ENCODE measurements at places on chromosomes 7 and 10. TPM values are rescaled to one million over a fixed set of nuclear protein-coding genes. Genes with fewer than 3 reads are reported as not detected.

- DNase-seq: peak; percentile 70
Observed at GRCh38 chr10:121324678-121325213, 273.5 kb downstream of the FGFR2 start.

The GGCT gene
- total RNA-seq: 60.3 TPM

The CALCR gene
- not detected for total RNA-seq

The HTR5A gene
- total RNA-seq: not detected

The ABCB1 gene
- total RNA-seq: 1.8 TPM

- peak; percentile 96 for DNase-seq
Observed at GRCh38 chr7:17523813-17524739, 225.6 kb downstream of the AHR start.

DNA sequence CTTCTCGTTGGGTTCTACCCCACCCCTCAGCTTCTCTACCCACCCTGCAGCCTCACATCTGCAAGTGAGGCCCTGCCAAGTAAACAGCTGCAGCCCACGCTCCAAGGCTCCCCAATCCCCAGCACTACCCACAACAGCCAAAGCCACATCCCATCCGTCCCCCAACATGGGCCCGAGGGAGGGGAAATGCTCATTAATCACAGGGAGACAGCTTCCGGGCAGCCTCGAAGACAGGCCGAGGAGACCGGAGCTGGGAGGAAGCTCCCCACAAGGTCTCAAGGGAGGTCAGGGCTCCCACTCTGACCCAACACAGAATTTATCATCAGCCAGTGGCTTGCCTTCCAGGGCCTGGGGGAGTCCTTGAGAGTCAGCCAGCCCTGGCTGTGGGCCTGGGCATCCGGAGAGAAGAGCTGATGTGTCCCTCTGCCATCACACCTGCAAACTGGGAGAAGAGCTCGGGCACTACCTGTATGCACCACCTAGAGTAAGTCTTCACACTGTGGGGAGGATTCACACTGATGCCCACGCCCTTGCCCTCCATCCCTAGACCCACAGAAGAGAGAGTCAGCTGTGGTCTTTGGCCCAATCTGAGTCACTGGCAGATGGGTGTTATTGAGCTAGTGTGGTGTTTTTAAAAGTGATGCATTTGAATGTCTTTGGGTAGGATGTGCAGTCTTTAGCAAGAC, 115.5 kb upstream of the ZMIZ1 start:
- peak; percentile 47 for DNase-seq

GRCh38 chr7:25235471-25235870, 7.2 kb upstream of the NPVF start:
- DNase-seq: no peak

The DCLRE1A gene
- total RNA-seq: 6.5 TPM

- peak; percentile 91 for DNase-seq
Observed at GRCh38 chr7:150479023-150479716, 28.7 kb downstream of the GIMAP8 start.

DNA sequence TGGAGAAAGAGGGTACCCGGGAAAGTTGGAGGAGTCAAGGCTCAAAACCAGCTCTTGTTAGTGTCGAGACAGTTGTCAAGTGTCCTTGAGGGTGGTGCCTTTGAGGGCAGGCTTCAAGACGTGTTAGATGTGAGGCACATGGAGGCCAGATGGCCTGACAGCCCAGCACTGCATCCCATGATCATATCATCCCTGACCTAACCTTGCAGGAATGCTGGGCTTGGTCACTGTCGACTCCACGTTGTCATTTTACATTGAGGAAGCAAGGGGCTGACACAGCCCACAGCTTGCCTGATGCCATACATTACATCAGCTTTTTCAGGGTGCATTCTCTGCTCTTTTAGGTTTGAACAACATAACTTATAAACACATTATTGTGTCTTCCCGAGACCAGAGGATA, 114.1 kb downstream of the ABCA13 start:
- DNase-seq: peak; percentile 63

DNA sequence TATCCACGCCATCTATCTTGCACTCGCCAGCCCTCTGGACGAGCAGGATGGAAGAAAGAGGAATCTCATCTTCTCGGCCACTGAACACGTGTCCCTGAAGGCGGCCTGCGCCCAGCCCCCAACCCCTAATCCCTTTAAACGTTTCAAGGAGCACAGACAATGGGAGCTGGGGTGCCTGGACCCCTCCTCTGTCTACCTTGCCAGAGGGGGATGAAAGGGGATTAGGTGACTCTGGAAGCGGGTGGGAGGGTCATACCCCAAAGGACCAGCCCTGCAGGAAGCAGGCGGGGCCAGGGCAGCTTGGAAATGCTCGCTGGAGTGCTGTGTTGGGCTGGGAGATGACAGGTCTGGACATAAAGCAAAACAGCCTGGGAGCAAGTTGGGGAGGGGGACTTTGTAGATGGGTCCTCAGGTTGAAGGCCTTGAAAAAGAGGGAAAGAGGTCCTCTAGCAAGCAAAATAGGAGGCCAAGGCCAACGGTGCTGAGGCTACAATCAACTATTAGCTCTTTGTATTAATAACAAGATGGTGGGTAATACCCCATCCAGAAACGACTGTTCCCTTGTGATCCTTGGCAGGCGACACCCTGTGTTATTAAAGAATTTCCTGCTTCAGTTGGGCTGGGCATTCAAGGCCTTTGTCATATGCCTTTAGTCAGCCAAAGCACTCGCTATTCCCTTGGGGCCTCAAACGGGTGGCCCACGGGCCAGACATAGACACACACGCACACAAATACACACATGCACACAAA, 126.5 kb upstream of the UNC5B start:
- DNase-seq: no peak

- DNase-seq: peak; percentile 97
Observed at GRCh38 chr10:69348816-69349541, 67.7 kb downstream of the TACR2 start.

The EBF3 gene
- total RNA-seq: 0.54 TPM

GRCh38 chr10:127299956-127300689, 103.7 kb upstream of the INSYN2A start:
- DNase-seq: no peak

The LRRD1 gene
- total RNA-seq: under 0.01 TPM

- DNase-seq: no peak
Observed at GRCh38 chr10:102460836-102461186, 9.5 kb upstream of the C10orf95 start.

- DNase-seq: no peak
Observed at GRCh38 chr7:131190146-131190545, 137.5 kb upstream of the MKLN1 start.

The HOGA1 gene
- total RNA-seq: 0.17 TPM

DNA sequence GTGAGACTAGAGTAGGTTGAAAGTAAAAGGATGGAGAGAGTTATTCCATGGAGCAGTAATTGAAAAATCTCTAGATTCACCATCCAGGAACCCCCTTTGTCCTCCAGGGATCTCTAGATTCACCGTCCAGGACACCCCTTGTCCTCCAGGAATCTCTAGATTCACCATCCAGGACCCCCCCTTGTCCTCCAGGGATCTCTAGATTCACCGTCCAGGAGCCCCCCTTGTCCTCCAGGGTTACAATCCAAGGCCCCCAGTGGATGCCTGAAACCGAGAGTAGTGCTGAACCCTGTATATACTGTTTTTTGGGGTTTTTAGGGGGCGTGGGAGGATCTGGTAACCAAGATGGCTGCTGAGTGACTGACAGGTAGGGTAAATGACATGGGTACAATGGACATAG, 38.3 kb upstream of the PPP2R2D start:
- DNase-seq: no peak

DNA sequence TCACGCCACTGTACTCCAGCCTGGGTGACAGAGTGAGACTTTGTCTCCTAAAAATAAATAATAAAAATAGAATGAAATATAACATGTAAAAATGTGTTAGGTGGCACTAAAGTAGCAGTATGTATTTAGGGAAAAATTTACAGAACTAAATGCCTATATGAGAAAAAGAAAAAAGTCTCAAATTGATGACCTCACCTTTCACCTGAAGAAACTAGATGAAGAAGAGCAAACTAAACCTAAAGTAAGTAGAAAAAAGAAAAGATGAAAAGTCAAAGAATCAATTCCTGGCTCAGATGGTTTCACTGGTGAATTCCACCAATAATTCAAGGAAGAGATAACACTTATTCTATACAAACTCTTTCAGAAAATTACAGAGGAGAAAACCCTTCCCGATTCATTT, 106.5 kb upstream of the NANOS1 start:
- DNase-seq: no peak

- no peak for DNase-seq
Observed at GRCh38 chr10:78952686-78953085, 116.1 kb upstream of the ZMIZ1 start.

DNA sequence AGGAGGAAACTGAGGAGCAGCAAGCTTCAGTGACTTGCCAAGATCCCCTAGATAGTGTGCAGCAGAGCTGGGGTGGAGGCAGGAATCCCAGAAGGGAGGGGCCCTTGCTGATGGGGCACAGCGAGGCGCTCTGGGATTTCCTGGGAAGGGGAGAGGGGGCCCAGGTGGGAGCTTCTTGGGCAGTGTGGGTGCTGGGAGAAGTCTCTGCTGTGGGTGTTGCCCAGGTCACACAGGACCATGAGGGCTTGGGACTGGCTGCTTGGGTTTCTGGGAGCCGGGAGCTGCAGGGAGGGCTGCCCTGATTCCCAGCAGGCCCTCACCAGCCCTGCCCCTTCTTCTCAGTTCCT, 55.2 kb downstream of the TSPAN15 start:
- no peak for DNase-seq

The FXYD4 gene
- total RNA-seq: not detected

- no peak for DNase-seq
Observed at GRCh38 chr7:132373041-132373440, 203.2 kb downstream of the PLXNA4 start.

All from mammary epithelial cell (primary cell).